ENCODE measurements at places on chromosomes 11 and 22. TPM values are rescaled to one million over a fixed set of nuclear protein-coding genes. Genes with fewer than 3 reads are reported as not detected.

Gene ATP5MG
- polyA plus RNA-seq: 559 TPM

Gene TCIRG1
- 23.6 TPM for polyA plus RNA-seq

Gene MUC2
- polyA plus RNA-seq: 22.8 TPM

Gene RPS6KA4
- 48.4 TPM for polyA plus RNA-seq

Gene TNNI2
- polyA plus RNA-seq: 1.7 TPM

Gene PATE1
- polyA plus RNA-seq: not detected

Gene TMEM191C
- polyA plus RNA-seq: 5.3 TPM

Gene ZPR1
- 16.8 TPM for polyA plus RNA-seq
